HFFc6 (cell line): ENCODE measurements at places on chromosomes 7 and 10. TPM values are rescaled to one million over a fixed set of nuclear protein-coding genes. Genes with fewer than 3 reads are reported as not detected.

FKBP6 gene
- not detected in 3 replicates for total RNA-seq

SSC4D gene
- total RNA-seq: 0.69 to 1.0 TPM (median 0.96 TPM) in 3 replicates

KAT6B gene
- 24.5 and 25.2 TPM in 2 replicates for total RNA-seq

TAS2R3 gene
- 0.19 TPM in 1 of 3 replicates, not detected in the others for total RNA-seq

GRCh38 chr7:41298409-41298808 is 404.5 kb downstream of the INHBA start:
- no peak overlapping the region for H3K27ac ChIP-seq
- H3K36me3 ChIP-seq: no peaks in the 10 kb centered on the region
- H3K27me3 ChIP-seq: no peaks in the 10 kb centered on the region

DNA sequence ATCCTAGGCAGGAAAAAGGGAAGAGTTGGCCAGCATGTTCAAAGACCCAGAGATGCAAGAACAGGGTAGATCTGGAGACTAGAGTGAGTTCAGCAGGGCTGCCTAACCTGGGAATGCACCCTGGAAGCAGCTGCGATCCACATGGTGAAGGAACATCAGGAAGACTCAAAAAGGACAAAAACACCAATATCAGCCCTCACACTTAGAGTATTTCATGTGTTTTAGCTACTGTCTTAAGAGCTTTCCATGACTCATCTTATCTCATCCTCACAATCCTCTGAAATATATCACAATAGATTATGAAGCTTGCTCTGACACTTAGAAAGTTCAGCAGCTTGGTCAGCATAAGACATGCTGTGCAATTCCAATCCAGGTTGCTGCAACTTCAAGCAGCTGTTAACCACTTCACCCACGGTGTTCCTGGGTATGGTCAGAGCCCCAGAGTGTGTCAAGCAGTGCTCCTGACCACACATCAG is 380.9 kb downstream of the PARD3 start:
- DNase-seq: peak; percentile 54
- H3K27ac ChIP-seq: peak overlapping the region; percentile 23
- H3K36me3 ChIP-seq: no peaks in the 10 kb centered on the region
- no peaks in the 10 kb centered on the region; the same call in none of the 2 replicates for H3K27me3 ChIP-seq

GRCh38 chr7:52831321-52831720 is 204.1 kb upstream of the POM121L12 start:
- no peaks in the 10 kb centered on the region for H3K4me1 ChIP-seq
- H3K27me3 ChIP-seq: no peaks in the 10 kb centered on the region; the same call in 1 of the 2 replicates
- H3K36me3 ChIP-seq: no peaks in the 10 kb centered on the region
- no peak for DNase-seq

DNA sequence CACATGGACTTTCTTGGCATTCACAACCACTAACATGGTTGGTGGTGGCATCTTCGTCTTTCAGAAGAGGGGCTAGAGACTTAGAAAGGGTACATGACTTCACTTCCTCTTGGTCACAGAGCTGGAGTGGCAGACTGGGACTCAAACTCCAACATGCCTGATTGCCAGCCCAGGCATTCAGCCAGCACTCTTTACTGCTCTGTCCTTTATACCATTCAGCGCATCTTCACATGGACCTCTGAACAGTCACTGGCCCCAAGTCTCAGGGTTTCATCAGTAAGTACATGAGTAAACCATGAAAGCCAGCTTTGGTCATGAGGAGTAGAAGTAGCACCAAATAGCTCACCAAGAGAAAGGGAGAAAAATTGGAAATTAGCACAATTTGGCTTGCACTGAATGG is 148.4 kb upstream of the KLF14 start:
- H3K36me3 ChIP-seq: peaks cover 88% of the 10 kb centered on the region
- DNase-seq: no peak
- peak overlapping the region; percentile 94 for H3K27ac ChIP-seq
- H3K4me3 ChIP-seq: peak overlapping the region; percentile 21
- peaks cover 95% of the 10 kb centered on the region for H3K4me1 ChIP-seq

DNA sequence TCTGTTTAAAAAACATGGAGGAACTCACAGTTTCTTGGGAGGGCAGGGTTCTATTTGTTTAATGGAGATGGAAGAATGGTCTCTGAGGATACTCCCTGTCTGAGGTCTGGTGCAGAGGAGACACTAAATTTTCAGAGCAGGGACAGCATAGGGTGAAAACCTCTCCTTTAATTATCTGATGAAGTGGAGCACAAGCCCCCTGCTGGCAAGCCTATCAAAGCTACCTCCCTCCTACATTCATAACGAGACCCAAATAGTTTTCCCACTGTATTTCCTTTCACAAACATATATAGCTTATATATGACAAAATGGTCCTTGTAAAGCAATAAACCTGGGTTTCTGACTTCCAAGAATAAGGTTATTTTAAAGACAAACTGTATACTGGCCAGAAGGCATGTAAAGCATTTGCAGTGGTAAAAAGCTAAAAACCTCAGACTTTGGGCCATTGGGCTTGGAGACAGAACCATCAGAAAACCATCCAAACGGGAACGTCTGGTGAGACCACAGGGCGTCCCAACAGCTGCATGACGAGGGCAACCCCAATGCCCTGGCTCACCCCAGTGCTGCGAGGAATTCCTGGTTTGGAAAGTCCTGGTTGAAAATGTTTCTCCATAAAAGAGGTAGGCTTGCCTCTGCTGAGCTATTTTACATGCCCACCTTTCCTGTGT is 201.3 kb downstream of the FANK1 start:
- DNase-seq: no peak
- H3K36me3 ChIP-seq: peaks cover 6% of the 10 kb centered on the region; the same call in 1 of the 2 replicates
- H3K27ac ChIP-seq: no peak overlapping the region
- no peak overlapping the region for H3K4me3 ChIP-seq
- H3K27me3 ChIP-seq: no peaks in the 10 kb centered on the region

DNA sequence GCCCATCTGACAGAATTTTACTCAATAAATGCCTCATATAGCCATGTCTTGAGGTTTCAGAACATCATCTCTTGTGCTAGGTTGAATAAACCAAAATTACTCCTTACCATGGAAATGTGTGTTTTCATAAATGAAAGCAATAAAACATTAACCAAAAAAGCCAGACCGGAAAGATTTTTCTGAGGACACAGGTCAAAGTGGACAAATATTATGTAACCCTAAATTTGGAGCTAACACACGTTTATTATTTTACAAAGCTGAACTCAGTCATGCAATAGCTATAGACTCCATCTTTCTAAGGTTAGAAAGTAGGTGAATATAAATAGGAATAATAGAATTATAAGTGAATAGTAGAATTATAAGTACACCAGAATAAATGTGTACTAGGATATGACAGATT is 269.1 kb downstream of the TSPAN12 start:
- DNase-seq: no peak
- H3K27ac ChIP-seq: no peak overlapping the region
- no peaks in the 10 kb centered on the region for H3K4me1 ChIP-seq
- H3K4me3 ChIP-seq: no peak overlapping the region

GRCh38 chr10:80144696-80145131 is 12.2 kb downstream of the PLAC9 start:
- peaks cover 12% of the 10 kb centered on the region for H3K36me3 ChIP-seq
- no peak for DNase-seq
- H3K4me3 ChIP-seq: no peak overlapping the region
- peaks cover 30% of the 10 kb centered on the region for H3K4me1 ChIP-seq
- H3K27ac ChIP-seq: peak overlapping the region; percentile 46; the same call in 1 of the 2 replicates

GRCh38 chr7:2894118-2894940 is 50.2 kb upstream of the GNA12 start:
- DNase-seq: no peak
- H3K27me3 ChIP-seq: peaks cover 8% of the 10 kb centered on the region
- H3K4me3 ChIP-seq: no peak overlapping the region
- H3K36me3 ChIP-seq: no peaks in the 10 kb centered on the region; the same call in 1 of the 2 replicates

DNA sequence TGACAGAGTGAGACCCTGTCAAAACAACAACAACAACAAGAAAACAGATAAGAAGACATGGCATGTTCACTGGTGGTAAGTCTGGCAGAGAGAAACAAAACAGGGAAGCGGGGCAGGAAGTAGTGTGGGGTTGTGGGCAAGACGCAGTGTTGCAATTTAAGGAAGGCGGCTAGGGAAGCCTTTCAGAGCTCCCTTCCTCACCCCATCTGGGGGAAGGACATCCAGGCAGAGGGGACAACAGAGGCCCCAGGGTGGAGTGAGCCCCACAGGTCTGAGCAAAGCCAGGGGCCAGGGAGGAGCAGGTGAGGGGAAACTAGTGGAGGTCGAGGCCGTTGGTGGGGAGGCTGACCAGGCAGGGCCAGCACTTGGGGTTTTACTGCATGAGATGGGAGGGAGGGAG is 16.8 kb downstream of the LAT2 start:
- H3K36me3 ChIP-seq: peaks cover 18% of the 10 kb centered on the region
- H3K4me1 ChIP-seq: no peaks in the 10 kb centered on the region
- DNase-seq: no peak
- H3K27me3 ChIP-seq: no peaks in the 10 kb centered on the region
- no peak overlapping the region for H3K4me3 ChIP-seq
- no peak overlapping the region for H3K27ac ChIP-seq

DNA sequence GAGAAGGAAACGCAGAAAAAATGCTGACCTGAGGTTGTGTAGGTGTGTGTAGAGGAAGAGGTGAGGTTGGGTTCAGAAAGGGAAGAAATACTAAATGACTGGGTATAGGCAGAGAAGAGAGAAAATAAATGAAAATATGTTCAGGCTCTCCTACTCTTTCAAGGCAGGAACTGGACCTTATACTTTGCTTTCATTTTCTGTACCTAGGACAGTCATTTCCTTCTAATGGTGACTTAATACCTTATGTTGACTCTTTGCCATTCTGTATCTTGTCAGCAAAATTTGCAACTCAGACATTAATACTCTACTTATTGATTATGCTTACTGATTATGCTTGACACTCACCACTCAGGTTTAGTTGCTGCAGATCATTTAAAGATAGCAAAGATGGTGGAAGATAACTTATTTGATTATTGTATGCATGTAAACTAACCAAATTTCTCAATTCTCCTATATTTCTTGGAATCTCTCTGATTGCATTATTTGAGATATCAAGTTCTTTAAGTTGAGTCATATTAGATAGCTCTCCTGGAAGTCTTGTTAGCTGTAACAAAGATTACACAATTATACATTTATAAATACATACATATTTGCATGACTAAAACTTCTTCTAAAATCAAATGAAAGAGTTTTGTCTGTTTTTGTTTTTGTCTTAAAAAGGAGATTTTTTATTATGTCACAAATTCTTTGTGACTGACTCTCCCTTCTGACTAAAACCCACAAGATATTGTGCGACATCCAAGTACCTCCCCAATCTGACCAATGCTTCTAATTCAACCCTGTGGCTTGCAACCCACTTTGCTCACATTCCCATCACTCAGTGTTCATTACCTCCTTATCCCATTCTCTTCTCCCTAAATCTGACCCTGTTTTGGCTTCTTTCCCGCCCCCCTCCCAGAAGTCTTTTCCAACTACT is 20.0 kb downstream of the LRRD1 start:
- H3K27ac ChIP-seq: peak overlapping the region; percentile 52
- H3K27me3 ChIP-seq: peaks cover 4% of the 10 kb centered on the region; the same call in 1 of the 2 replicates
- H3K4me1 ChIP-seq: peaks cover 16% of the 10 kb centered on the region
- H3K4me3 ChIP-seq: peak overlapping the region; percentile 49
- peak; percentile 71 for DNase-seq
- H3K36me3 ChIP-seq: no peaks in the 10 kb centered on the region

GRCh38 chr10:129168660-129169059 is 298.4 kb upstream of the MGMT start:
- no peaks in the 10 kb centered on the region; the same call in 1 of the 2 replicates for H3K27me3 ChIP-seq
- H3K27ac ChIP-seq: no peak overlapping the region
- DNase-seq: no peak
- no peak overlapping the region for H3K4me3 ChIP-seq
- H3K36me3 ChIP-seq: no peaks in the 10 kb centered on the region

GRCh38 chr10:103188853-103189252 is 4.2 kb downstream of the NT5C2 start:
- H3K27ac ChIP-seq: peak overlapping the region; percentile 24; the same call in 1 of the 2 replicates
- H3K36me3 ChIP-seq: peaks cover 21% of the 10 kb centered on the region
- DNase-seq: no peak
- H3K27me3 ChIP-seq: peaks cover 6% of the 10 kb centered on the region; the same call in 1 of the 2 replicates
- H3K4me1 ChIP-seq: peaks cover 72% of the 10 kb centered on the region

GRCh38 chr10:119370972-119371703 is 163.8 kb downstream of the GRK5 start:
- H3K4me1 ChIP-seq: peaks cover 44% of the 10 kb centered on the region
- H3K27me3 ChIP-seq: peaks cover 13% of the 10 kb centered on the region
- peak; percentile 77 for DNase-seq
- peak overlapping the region; percentile 100 for H3K27ac ChIP-seq
- H3K36me3 ChIP-seq: no peaks in the 10 kb centered on the region; the same call in 1 of the 2 replicates

GRCh38 chr7:16634271-16634738 is 11.2 kb downstream of the ANKMY2 start:
- H3K27ac ChIP-seq: no peak overlapping the region
- peaks cover 26% of the 10 kb centered on the region for H3K36me3 ChIP-seq
- peaks cover 43% of the 10 kb centered on the region for H3K4me1 ChIP-seq
- no peak for DNase-seq

- no peak for DNase-seq
- H3K27ac ChIP-seq: no peak overlapping the region
- H3K36me3 ChIP-seq: peaks cover 8% of the 10 kb centered on the region; the same call in 1 of the 2 replicates
Observed at GRCh38 chr7:85736085-85736484, 549.2 kb upstream of the SEMA3D start.

DNA sequence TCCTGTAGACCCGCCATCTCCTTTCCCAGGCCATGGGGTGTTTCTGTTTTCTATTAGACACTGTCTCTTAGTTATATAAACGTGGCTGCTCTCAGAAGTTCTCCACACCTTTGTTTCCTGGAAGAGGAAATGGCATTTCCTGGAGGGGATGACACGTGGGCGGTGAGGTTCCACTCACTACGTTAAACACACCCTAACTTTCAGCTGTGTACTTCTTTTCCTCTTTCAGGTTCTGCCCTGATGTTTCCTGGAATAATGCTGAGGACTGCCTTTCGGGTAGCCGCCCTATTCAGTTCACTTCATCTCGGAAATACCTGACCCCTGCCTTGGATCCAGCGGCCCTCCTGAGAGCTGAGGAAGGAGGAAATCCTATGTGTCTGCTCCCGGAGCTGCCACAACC is 3.4 kb upstream of the PRKCQ start:
- H3K27me3 ChIP-seq: no peaks in the 10 kb centered on the region; the same call in none of the 2 replicates
- DNase-seq: no peak
- H3K4me1 ChIP-seq: peaks cover 5% of the 10 kb centered on the region; the same call in 1 of the 2 replicates
- no peaks in the 10 kb centered on the region for H3K36me3 ChIP-seq
- no peak overlapping the region for H3K4me3 ChIP-seq
- no peak overlapping the region for H3K27ac ChIP-seq

DNA sequence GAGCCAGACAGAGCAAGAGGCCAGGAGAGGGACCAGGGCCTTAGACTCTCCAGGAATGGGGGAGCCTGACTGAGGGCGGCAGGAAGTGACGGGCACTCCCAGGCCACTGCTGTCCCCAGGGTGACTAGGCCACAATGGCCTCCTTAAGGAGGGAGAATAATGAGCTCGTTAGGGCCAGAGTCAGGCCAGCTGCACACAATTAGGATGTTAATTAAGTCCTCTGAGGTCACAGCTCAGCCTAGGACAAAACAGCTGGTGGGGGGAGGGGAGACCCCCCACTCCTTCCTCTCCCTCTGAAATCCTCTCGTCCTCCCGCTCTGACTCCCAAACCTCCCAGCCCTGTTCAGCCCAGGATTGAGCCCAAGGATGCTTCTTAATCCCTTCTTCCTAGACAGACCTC is 143.0 kb downstream of the NEURL1 start:
- peaks cover 48% of the 10 kb centered on the region for H3K36me3 ChIP-seq
- peaks cover 2% of the 10 kb centered on the region for H3K27me3 ChIP-seq
- peak overlapping the region; percentile 41; the same call in 1 of the 2 replicates for H3K4me3 ChIP-seq
- DNase-seq: no peak
